ENCODE measurements at places on chromosomes 6 and 20. TPM values are rescaled to one million over a fixed set of nuclear protein-coding genes. Genes with fewer than 3 reads are reported as not detected.

ARMH2 gene
- total RNA-seq, result not detected

ARFGEF3 gene
- total RNA-seq, result 11.1 TPM

ULBP2 gene
- 1.8 TPM for total RNA-seq

ENPP3 gene
- 1.5 TPM for total RNA-seq

ULBP1 gene
- 0.60 TPM for total RNA-seq
